ENCODE measurements at places on chromosomes 4 and X.

DNA sequence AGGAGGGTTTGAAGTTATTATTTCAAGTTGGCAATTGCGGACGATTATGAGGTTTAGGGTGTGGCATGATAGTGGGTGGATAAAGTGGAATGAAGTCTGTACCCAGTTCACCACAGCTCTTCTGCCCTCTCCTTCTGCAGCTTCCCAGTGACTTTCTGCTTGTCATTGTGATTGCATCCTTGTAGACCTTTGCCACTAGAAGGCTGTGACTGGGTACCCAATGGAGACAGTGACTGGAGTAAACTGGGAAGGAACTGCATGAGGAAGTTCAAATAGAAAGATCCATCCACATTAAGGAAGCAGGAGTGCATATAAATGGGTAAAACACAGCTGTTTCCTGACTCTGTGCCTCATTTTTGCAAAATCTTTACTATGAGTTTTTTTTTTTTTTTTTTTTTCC lies 53.5 kb upstream of the SPANXN3 start:
- no peak for DNase-seq

- no peak for DNase-seq
Observed at GRCh38 chr4:3803475-3803847, 37.3 kb downstream of the ADRA2C start.

- DNase-seq: no peak
Observed at GRCh38 chr4:104500442-104500841, 5.7 kb upstream of the CXXC4 start.

GRCh38 chr4:87179751-87180150 lies 40.7 kb downstream of the KLHL8 start:
- no peak for DNase-seq

GRCh38 chrX:112746812-112747595 lies 67.3 kb upstream of the LHFPL1 start:
- DNase-seq: no peak
